ENCODE measurements at places on chromosomes 7 and 10. TPM values are rescaled to one million over a fixed set of nuclear protein-coding genes. Genes with fewer than 3 reads are reported as not detected.

LRGUK gene
- total RNA-seq, result 4.4 TPM

IL6 gene
- 5.5 TPM for total RNA-seq

MYO1G gene
- 11.9 TPM for total RNA-seq

DNA sequence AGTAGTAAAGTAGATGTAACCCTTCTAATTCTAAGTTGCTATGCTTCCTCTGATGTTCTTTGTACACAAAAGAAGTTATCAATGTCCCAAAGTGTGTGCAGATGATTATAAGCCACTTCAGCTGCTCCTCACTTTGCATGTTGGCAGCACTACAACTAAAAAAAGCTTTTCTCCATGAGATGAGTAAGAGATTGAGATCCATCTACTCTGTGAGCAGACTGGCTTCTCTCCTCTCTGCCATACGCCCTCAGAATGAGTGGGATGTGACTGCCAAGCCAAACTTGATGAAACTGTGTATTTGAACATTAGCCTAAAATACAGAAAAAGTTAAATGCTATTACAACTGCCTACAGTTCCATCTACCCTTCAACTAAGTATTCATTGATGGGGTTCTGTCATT is 102.9 kb upstream of the ETV1 start:
- DNase-seq, result no peak

LRRC61 gene
- total RNA-seq, result 9.4 TPM

RET gene
- 1.3 TPM for total RNA-seq

PLAU gene
- total RNA-seq, result 23.0 TPM

DNA sequence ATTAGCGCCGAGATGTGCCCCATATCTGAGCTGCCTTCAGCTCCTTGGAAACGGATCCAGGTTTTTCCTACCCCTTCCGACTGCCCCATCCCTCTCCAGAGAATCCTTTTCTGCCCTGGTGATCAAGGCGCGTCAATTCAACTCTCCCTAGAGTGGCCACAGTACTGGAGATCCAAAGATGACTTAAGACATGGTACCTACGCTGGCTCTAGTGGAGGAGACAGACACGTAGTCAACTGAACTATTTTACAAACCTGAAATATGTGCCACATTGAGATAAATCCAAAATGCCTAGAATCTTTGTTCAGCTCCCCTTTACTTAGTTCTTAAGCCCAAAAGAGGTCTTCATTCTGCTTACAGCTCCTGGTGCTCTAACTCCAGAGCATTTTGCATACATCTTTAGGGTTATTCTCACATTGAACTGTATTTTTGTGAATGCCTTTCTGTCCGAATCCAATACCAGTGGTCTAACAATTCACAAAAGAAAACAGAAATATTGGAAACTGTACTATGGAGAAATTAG is 444 bp upstream of the TNPO3 start:
- DNase-seq, result no peak

DNA sequence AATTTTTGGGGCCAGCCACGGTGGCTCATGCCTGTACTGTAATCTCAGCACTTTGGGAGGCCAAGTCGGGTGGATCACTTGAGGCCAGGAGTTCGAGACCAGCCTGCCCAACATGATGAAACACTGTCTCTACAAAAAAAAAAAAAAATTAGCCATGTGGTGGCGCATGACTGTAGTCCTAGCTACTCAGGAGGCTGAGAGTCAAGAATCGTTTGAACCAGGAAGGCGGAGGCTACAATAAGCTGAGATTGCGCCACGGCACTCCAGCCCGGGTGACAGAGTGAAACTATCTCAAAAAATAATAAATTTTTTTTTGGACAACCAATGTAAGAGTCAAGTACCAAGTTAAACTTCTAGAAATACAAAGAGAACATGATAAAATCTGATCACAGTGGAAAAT is 164.6 kb downstream of the AVL9 start:
- DNase-seq, result no peak

SGCE gene
- total RNA-seq, result 42.7 TPM

DNA sequence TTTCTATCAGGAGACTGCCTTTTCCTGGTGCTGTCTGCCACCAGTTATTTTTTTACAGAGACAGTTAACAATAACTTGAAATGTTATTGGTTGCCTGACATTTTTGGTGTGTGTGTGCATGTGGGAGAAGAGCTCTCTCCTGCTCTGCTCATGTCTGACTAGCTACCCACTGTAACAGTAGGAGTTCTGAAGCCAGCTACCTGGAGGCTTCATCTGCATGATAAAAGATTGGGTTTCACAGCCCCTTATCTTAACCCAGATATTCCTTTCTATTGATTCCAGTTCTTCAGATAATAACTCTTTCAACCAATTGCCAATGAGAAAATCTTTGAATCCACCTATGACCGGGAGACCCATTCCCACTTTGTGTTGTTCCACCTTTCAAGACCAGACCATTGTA is 237.4 kb upstream of the PPP1R3A start:
- no peak for DNase-seq
